ENCODE measurements at places on chromosomes 1 and 21.

GRCh38 chr1:147252540-147252939 lies 10.1 kb downstream of the CHD1L start:
- DNase-seq: no peak

DNA sequence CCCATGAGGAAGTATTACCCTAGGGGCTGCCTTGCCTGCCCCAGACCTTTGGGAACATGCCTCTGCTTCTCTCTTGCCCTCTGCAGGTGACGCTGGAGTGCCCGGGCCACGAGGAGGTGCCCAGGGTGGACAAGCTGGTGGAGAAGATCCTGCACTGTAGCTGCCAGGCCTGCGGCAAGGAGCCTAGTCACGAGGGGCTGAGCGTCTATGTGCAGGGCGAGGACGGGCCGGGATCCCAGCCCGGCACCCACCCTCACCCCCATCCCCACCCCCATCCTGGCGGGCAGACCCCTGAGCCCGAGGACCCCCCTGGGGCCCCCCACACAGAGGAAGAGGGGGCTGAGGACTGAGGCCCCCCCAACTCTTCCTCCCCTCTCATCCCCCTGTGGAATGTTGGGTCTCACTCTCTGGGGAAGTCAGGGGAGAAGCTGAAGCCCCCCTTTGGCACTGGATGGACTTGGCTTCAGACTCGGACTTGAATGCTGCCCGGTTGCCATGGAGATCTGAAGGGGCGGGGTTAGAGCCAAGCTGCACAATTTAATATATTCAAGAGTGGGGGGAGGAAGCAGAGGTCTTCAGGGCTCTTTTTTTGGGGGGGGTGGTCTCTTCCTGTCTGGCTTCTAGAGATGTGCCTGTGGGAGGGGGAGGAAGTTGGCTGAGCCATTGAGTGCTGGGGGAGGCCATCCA lies 7.8 kb upstream of the HTR6 start:
- DNase-seq: no peak

GRCh38 chr1:155999964-156000363 lies 20.8 kb downstream of the SSR2 start:
- no peak for DNase-seq

DNA sequence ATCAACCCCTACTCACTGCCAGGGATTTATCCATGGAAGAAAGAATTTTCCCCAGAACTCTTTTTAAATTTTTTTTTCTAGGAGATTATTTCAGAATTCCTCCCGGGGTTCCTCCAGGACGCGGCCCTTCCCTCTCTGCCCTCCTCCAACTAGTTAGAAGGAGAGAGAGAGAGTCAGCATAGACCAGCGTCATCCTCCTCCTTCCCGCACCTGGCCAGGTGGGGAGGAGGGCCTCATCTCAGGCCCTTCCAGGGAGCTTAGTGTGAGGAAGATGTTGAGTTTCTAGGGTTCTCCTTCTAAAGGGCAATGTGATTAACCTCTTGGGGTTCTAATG lies 63.6 kb downstream of the CDK18 start:
- no peak for DNase-seq

- no peak for DNase-seq
Measured at GRCh38 chr1:183239793-183240525, 53.9 kb downstream of the LAMC2 start.

GRCh38 chr21:41823166-41823565 lies 56.0 kb downstream of the PRDM15 start:
- DNase-seq: no peak

DNA sequence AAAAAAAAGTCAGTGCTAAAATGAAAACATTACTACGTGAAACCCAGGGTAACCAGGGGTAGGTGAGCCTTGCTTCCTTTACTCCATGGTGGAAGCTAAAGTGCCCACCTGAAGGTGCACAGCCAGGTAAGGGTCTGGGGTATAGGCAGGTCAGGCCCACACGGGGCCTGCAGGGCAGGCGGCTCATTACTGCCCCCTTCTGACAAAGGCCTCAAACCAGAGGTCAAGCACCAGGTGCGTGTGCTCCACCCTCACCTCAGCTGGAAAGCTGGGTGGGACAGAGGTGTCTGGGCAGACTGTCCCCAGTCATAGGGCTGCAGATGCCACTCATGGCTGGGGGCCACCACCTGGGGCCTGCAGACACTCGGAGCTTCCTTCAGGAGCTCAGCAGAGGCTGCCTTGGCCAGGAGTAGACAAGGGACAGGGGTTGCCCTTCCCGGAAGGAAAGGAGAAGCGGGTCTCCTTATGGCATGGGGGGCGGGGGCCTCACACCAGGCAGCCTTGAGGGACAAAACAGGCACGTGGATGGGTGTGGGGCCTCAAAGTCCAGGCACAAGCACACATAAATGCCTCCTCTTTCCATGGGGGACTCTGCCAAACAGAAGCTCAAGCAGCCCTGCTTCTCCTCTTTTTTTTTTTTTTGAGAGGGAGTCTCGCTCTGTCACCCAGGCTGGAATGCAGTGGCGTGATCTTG lies 36.2 kb downstream of the ACOT7 start:
- DNase-seq: no peak

DNA sequence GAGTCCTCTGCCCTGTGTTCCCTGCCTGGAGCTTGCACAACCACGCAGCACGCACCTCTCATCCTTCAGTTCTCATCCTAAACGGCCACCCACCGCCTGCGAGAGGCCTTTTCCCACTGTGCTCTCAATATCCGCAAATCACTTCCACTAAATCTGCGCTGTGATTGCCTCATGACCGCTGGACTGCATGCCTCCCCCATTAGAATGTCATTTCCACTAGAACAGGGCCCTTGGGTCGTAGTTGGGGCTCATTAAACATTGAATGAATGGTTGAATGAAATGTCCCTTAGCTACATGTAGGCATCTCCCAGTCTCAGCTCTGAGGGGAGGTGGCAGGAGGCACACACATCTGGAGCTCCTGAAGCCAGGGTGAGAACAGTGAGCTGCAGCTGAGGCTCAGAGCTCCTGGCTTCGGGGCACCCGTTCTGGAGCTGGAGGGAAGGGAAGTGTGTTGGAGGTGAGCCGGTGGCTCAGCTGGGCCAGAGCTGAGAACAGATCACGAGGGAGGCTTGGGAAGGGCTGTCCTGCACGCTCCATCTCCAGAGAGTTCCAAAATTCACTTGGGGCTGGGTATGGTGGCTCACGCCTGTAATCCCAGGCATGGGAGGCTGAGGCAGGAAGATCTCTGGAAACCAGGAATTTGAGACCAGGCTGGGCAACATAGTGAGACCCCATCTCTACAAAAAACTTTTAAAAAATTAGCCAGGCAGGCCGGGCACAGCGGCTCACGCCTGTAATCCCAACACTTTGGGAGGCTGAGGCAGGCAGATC lies 30.4 kb downstream of the TMEM201 start:
- DNase-seq: no peak
